ENCODE measurements at places on chromosomes 5 and 9. TPM values are rescaled to one million over a fixed set of nuclear protein-coding genes. Genes with fewer than 3 reads are reported as not detected.

NPR3 gene
- 127 TPM for total RNA-seq

DBN1 gene
- 18.5 TPM for total RNA-seq

CARD19 gene
- 24.4 TPM for total RNA-seq

CMBL gene
- 29.0 TPM for total RNA-seq

DNA sequence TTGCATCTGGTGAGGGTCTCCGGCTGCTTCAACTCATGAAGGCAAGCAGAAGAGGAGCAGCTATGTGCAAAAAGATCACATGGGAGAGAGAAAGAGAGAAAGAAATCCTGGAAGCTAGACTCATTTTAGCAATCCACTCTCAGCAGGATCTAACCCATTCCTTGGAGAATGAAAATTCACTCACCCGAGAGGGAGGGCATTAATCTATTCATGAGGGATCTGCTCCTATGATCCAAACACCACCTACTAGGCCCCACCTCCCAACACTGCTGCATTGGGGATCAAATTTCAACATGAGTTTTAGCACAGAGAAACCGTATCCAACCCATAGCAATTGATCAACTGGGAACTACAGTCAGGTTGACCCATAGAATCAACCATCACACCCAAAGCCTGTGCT is 98.1 kb upstream of the SV2C start:
- no peak for DNase-seq

- DNase-seq = no peak
These were observed 123.6 kb upstream of the TNPO1 start for GRCh38 chr5:72692651-72693442.

Data from heart left ventricle (tissue), 16 donors.